ENCODE measurements at places on chromosomes 7 and 10.

DNA sequence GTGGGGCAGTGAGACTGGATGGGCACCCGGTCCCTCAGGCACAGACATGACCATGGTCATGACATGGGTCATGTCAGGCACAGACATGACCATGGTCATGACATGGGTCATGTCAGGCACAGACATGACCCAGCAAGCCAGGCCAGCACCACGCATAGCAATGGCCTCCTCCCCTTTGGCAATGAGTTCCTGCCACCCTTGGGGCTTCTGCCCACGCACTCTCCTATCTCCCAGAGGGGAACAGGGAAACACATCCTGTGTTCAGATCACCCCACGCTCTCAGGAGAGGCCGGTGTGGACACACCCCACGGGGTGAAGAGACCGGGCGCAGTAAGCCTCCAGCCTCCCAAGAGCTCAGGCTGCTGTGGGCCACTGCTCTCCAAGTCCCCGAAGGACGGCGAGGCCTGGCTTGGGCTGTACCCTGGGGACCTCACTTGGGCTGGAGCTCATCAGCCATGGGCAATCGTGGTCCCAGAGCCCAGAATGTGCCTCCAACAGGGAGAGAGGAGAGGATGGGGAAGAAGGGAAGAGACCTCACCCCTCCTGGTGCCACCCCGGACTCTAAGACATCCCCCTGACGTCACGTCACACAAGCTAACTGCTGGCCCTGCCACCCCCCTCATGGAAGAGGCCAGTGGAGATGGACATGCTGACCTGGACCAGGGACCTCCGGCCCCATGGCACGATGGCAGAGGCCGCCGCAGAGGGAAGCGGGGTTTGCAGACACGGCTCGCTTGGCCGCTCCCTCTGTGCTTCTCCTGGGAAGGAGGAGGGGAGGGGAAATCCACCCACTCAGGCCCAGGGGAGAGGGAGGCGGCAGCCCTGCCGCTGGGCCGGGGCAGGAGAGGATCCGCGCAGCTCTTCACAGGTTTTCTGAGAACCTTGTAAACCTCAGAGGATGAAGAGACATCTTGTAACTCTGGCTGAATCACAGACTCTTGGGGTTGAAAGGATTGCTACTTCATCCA lies 269.6 kb downstream of the ELFN1 start:
- no peak for DNase-seq

GRCh38 chr10:121522831-121523230 lies 75.4 kb downstream of the FGFR2 start:
- no peak for DNase-seq

GRCh38 chr10:11429439-11430052 lies 181.9 kb downstream of the USP6NL start:
- no peak for DNase-seq

- no peak for DNase-seq
Observed at GRCh38 chr10:31099094-31099493, 67.4 kb upstream of the ZNF438 start.

DNA sequence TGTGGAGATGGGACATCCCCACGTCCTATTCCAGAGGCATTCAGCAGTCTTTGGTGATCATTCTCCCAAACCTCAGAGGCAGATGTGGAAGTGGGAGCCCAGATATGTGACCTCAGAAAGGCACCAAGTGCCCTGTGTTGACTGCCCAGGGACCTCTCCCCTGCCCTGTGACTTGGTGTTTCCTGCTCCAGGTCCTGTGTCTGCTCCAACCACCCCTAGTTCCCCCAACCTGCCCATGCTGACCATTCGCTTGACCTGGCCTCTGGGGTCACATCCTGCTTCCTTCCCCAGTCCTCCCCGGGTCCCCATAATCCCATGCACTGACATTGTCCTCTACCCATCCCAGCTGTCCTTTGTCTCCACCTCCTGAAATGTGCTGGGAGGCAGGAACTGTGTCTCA lies 7.6 kb downstream of the CYP26A1 start:
- DNase-seq: no peak

DNA sequence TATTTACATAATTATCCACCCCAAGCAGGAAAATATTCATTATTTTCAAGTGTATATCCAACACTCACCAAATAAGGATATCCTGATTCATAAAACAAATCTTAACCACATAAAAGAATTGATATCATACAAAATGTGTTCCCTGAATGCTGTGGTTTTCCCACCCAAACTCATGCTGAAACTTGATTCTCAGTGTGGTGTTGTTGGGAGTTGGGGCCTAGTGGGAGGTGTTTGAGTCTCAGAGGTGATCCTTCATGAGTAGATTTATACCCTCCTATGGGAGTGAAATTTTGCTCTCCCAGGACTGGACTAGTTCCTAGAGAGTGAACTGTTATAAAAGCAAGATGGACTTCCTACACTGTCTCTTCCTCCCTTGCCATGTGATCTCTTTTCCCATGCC lies 1028.3 kb downstream of the SORCS1 start:
- no peak for DNase-seq

- DNase-seq: no peak
Observed at GRCh38 chr10:125684581-125684980, 1.6 kb upstream of the TEX36 start.

DNA sequence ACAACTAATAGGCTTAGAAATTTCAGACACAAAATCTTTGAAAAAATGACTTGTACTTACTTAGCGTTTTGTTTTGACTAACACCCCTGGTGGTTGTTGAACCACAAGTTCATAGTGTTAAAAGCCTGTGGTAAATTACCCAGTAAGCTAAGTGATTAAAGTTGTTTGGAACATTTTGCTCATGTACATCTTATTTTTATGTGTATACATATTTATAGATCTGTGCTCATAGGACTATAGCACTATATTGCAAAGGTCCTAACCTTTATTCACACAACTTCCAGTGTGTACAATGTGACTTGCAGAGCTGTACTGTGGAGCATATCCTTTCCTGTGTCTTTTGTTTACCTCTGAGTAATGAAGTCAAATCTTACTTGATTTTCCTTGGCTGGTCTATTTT lies 79.6 kb downstream of the BMPR1A start:
- DNase-seq: no peak

DNA sequence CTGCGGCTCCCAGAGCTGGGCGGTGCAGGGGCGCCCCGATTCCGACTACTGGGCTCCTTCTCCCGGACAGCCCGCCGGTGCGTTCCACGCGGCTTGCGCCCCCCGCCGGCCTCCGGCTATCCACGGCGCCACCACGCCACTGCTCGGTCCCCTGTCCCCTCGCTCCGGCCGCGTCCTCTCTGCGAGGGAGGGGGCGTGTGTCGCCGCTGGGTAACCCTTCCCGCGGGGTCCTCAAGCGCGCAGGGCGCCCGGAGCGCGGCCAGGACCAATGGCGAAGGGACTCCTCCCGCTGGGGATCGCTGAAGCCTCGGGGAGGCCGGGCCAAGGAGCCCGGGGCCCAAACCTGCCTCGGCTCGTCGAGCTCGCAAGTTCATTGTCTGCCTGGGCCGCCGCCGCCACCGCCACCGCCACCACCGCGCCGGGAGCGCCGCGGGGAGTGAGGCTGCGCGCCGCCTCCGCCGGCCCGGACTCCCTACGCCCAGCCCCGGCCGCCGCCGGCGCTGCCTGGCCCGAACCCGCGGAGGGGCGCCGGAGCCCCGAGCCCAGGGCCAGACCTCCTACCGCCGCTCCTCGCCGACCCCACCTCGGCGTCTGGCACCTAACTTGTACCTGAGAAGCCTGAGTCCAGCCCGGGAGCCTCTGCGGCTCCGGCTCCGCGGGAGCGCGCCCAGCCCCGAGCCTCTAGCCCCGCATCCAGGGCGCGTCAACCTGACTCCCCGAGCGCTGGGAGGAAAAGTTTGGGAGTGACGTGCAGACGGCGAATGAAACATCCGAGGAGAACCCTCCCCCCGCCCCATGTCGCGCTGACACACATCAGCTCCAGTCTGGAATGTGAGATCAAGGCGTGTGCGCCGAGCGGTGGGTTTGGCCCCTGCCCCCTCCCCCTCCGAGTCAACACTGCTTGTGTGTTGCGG lies at the start of gene CHST15:
TSS of gene CHST15 (minus strand) at position 739 of the 914 bp plus-strand sequence. CDS start 47,386 bp downstream, outside the sequence.
- DNase-seq: peak; percentile 74

- DNase-seq: peak; percentile 88
Observed at GRCh38 chr10:45001381-45002148, 842 bp downstream of the ZNF22 start.

DNA sequence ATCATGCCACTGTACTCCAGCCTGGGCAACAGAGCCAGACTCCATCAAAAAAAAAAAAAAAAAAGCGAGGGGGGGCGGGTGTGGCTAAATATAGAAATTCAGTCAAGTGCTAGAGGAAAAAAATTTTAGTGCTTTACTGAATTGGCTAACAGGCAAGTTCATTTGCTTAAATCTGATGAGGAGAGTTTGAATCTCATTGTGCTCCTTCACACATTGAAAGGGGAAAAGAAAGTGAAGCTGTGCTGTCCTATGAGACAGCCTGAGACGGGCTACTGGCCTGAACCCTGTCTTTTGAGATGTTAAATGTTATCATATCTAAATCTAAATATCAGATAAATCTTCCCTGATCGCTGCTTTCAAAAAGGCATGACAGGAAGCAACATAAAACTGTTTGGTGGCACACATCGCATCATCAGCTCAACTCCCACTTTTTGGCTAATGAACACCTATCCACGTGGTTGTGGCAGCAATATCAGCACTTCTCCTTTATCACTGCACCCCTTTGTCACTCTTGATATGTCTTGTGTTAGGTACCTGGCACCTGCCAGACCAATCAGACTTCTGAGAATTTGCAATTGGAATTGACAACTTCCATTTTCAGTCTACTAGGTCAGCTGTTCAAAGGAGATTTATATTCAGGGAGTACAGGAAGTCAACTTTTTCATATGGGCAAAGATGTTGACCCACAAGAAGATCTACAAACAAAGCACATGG lies 14.0 kb upstream of the IFIT1B start:
- no peak for DNase-seq

DNA sequence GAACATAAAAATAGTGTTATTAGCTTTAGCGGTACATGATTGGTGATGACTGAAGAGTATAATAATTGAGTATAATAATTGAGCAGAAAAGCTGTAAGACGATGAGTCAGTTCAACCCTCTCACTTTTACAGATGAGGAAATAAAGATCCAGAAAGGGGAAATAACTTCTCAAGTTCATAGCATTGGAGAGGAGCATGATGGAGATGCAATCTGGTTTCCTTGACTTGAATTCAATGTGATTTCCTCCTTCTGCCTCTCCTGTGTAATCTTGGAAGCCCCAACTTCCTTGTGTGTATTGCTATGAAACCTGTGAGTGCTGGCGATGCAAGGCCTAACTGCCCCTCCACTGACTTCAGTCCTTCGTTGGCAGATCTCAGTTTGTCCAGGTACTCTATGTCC lies 265.1 kb downstream of the LRMDA start:
- DNase-seq: no peak

DNA sequence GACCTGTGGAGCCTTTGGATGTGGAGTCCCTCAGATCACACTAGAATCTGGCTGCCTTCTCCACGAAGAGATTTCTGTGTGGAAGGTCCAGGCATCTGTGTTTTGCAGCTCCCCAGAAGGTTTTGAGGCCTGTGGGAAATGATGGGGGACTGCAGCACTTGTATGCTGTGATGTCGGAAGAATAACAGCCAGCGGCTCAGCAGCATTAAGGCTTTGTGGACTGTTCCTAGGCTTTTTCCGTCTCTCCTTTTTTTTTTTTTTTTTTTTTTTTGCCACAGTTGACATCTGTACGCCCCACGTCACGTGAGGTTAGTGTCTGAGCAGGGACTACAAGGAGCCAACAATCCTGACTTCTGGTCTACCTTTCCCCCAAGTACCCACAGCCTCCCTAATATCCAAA lies 181.3 kb downstream of the PFKFB3 start:
- DNase-seq: no peak

DNA sequence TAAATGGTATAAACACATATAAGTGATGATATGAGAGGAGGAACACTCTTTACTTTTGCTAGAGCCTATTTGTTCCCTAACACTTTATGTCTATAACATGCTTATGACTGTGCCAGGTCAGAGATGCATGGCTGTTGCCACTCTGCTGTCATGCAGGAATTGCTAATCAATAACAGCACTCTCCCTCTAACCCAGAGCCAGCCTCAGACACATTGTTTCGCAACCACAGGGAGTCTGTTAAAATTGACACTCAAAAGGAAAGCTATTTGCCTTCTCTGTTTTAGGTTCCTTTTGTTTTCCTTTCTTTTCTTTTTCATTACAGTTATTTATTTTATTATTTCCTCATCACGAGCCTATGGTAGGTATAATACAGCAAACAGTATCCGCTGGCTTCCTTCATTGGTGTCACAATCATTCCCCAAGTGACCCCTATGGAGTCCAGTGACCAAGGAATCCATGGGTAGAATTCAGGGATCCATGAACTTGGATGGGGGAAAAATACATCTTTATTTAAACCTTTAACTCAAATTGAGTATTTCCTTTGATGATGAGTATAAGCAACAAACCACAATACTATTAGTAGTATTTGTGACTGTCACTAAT lies 6.8 kb downstream of the PON2 start:
- no peak for DNase-seq

DNA sequence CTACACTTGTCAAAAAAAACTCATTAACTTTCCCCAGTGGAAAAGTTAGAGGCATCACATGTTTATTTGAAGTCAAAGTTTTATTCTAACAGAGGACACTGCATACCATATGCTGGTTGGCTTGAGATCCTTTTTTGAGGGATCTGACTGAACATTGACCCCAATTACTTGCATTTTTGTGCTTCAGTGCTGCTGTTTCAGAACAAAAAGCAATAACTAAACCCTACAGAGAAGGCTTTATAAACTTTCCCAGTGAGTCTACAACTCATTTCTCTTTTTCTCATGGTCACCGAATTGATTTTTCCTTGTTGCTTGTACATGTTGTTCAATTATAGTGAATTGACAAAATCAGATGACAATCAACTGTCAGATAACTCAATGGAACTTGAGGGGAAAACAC lies 69.3 kb upstream of the PHYHIPL start:
- DNase-seq: no peak

DNA sequence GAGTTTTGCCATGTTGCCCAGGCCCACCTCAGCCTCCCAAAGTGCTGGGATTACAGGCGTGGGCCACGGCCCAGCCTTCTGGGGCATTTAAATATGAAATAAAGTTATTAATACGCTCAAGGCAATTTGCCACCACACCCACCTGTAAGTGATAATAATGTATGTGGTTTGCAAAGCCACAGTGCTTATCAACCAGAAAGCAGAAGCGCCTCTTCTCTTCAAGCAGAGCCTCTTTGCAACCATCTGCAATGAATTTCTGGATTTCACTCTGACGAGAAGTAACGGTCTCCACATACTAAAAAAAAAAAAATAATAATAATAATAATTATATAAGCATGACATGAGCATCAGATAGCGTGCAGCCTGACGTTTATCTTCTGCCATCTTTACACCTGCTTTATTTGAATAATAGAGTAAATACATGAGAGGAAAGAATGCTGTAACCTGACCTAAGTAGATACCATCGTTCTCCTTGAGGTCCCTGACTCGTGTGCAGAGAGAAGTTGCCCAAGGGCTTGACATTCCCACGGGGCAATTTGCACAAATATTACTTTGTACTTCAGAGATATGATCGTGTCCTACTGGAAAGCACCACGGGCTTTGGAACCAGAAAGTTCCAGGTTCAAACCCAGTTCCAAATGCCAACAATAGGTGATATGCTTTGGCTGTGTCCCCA lies 34.0 kb downstream of the BRI3 start:
- DNase-seq: no peak

All from fibroblast of gingiva (primary cell).